Occipital lobe (tissue), 3 donors: ENCODE measurements at places on chromosomes 6 and 20. TPM values are rescaled to one million over a fixed set of nuclear protein-coding genes. Genes with fewer than 3 reads are reported as not detected.
A peak's percentile ranks its signal among the peaks of the same experiment; 100 is the strongest.

The HLA-A gene
- total RNA-seq = 46.6 TPM

The PROCR gene
- 4.7 TPM for total RNA-seq

GRCh38 chr6:142848156-142848555, 96.8 kb downstream of the HIVEP2 start:
- DNase-seq = no peak

DNA sequence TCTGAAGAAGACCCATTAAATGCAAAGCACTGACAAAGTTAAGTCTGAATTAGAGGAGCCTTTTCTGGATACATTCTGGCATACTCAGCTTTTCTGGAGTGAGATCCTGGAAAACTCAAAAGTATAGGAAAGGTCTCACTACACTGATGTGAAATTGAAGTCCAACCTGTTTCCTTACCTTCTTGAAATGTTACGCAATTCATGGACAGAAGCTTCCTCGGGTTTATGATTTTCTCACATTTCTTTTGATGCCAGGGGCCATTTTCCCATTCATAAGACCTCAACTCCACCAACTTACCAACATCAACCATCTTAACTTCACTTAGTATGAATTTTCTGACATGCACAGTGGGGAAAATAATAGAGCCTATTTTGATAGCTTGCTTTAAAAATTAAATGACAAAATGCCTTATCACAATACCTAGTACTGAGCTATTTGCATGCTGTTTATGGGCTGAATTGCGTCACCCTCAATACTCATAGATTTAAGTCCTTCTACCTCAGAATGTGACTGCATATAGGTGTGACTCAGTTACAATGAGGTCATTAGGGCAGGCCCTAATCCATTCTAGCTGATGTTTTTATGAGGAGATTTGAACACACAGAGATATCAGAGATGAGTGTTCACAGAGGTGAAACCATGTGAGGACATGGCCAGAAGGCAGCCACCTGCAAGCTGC, 73.4 kb upstream of the RAB32 start:
- DNase-seq = no peak

DNA sequence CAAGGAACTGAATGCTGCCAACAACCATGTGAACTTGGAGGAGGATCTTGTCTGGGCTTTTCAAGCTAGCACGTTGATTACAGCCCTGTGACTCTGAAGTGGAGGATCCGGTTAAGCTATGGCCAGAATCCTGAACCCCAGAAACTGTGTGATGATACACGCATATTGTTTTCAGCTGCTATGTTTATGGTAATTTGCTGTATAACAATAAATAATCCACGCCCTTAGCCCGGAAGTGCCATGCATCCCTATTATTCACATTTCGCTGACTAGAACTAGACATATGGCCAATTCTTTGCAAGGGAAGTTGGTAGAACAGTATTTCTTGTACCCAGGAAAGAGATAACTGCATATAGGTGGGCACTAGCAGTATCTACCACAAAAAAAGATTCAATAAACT, 510.8 kb upstream of the BTBD3 start:
- no peak for DNase-seq

GRCh38 chr6:79810871-79811270, 136.5 kb downstream of the ELOVL4 start:
- DNase-seq = no peak

The DSP gene
- 7.6 TPM for total RNA-seq

The FAM83C gene
- not detected for total RNA-seq

GRCh38 chr6:134436281-134436815, 118.4 kb upstream of the SGK1 start:
- DNase-seq = peak; percentile 69

- DNase-seq = no peak
These were observed 171.4 kb downstream of the MYLK4 start for GRCh38 chr6:2579241-2579761.

DNA sequence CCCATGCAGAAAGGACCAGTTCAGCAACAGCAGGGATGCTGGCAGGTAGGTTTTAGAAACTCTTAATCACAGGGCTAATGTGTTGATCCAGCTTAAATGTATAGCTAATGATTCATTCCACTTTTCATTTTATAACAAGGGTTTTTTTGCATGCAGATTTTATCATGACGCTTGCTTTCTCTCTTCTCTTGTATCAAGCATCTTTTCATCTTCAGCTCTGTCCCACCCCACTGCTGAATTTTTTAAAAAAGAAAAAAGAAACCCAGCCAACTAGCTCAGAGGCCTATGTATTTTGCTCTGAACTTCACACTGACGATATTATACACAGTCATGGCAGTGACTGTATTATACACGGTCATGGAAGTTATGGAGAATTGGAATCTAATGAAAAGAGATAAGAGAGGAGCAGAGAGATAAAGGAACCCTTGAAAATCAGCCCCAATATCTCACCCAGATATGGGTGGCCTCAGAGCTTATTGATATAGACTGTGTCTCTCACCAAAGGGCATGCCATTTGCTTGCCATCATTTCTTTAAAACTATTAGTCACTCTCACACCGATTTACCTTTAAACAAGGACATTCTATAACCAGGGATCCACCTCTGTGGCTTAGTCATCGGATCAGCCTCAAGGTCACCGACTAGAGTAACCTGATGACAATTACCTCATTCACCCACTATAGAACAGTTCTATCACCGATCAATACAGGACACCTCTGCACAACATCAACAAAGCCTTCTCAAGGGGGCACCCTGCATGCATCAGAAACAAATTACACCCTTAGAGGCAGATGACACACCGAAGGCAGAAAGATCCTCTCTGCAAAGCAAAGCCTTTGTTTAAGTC, 222.0 kb downstream of the ATXN1 start:
- DNase-seq = no peak

- DNase-seq = no peak
These were observed 112.6 kb downstream of the CDYL start for GRCh38 chr6:4888841-4889240.

- DNase-seq = no peak
These were observed 2.9 kb downstream of the CHRNA4 start for GRCh38 chr20:63357921-63358905.

DNA sequence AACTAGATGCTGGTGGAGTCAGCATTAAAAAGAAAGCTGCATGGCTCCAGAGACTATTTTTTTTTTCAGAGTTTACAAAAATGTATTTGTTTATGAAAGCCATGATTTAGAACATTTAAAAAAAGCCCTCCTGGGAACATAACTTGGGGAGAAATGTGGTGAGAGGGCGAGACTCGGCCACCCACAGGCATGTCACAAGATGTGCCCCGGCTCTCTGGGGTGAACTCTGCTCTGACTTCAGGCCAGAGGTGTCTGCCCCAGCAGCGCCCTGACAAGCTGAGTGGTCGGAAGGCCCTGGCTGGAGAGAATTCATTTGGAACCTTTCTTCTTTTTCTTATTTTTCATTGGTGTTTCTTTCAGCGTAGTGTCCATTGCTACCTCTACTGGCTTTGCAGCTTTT, 21.7 kb upstream of the RFPL4B start:
- no peak for DNase-seq

DNA sequence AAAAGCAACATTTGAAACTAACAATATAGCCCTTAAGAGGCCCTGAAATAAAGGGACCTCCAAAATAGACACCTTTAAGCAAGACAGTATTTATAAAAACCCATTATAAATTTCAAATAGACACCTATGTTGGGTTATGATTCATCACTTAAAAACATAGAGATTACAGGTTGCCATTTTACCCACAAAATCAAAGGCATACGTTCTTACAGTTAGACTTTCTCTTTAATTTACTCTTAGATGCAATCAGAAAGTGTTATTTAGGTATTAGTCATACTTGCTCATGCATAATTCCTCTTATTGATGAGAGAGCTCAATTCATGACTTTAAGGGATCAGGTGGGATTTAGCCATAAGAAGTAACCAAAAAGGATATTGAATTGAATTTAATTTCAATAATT, 51.5 kb upstream of the TMEM200A start:
- no peak for DNase-seq

The SIRPA gene
- 3.9 TPM for total RNA-seq

GRCh38 chr6:24887545-24888140, 48.1 kb downstream of the RIPOR2 start:
- no peak for DNase-seq

The SLC13A3 gene
- 10.8 TPM for total RNA-seq

- DNase-seq = no peak
These were observed 158.1 kb upstream of the PROKR2 start for GRCh38 chr20:5474646-5475550.

The ZNF292 gene
- total RNA-seq = 177 TPM

The MYLK4 gene
- total RNA-seq = 0.47 TPM

DNA sequence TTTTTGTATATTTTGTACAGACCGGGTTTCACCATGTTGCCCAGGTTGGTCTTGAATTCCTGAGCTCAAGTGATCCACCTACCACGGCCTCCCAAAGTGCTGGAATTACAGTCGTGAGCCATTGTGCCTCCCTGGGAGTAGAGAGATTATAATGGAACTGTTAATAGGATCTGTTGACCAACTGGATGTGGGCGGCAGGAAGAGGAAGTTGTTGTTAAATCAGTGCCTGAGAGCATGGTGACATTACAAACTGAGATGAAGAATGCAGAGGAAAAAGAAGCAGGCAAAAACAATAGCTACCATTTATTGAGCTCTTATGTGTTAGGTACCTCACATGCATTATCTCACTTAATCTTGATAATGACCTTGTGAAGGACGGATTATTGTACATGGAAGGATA, 9.2 kb upstream of the L3MBTL3 start:
- DNase-seq = no peak

DNA sequence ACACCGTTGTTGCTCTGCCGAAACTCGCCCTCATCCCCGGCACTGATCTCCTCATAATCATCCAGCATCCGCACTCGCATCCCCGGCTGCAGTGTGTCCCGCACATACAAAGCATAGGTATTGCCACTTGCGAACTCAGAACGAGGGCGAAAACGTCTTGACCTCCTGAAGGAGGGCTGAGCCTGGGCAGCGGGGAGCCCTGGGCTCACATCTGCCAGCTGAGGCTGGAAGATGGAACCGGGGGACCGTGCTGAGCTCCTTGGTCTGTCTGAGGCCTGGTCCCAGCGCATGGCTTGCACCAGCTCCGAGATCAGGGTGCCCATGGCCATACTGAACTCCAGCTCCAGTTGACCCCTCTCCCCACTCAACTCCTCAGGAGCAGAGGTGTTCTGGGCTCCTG, 2.7 kb downstream of the CUL7 start:
- DNase-seq = no peak

- DNase-seq = peak; percentile 78
These were observed 45.3 kb downstream of the RRBP1 start for GRCh38 chr20:17636523-17637412.

- no peak for DNase-seq
These were observed 796 bp upstream of the RREB1 start for GRCh38 chr6:7106752-7107577.

GRCh38 chr6:41502917-41503671, 43.1 kb upstream of the FOXP4 start:
- no peak for DNase-seq

- no peak for DNase-seq
These were observed 32.8 kb downstream of the CD164 start for GRCh38 chr6:109349419-109349987.

GRCh38 chr6:135938576-135939207, 87.2 kb downstream of the PDE7B start:
- no peak for DNase-seq

DNA sequence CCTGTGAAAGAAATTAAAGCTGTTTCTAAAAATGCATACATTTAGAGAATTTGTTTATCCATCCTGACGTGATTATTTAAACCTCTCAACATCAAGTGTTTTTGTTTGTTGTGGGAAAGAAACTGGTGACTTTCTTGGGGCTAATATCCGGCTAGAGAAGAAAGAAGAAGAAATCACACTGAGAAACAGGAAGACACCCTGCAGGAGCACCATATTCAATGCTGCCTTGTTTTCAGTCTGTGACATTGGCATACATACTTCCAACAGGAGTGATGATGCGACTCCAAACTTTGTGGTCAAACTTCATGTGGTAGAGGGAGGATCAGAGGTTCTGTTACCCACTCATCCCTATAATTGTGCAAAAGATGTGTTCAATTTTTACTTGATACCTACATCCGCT, 997.6 kb upstream of the CITED2 start:
- no peak for DNase-seq

DNA sequence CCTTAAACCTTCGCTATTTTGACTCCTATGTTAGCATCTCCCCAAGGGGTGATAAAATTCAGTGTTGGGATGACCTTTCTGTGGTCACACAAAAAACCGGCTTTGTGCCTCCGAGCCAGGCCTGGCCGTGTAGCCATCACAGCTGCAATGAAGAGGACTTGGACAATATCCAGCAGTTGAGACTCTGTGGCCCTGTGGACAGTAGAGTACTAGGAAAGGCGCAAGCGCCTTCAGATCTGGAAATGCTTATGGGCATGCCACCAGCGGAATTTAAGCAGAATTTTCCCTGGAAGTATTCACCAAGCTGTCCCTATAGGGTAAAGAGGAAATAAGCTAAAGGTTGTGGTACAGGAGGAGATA, 63.3 kb upstream of the SLC2A12 start:
- DNase-seq = peak; percentile 29

- no peak for DNase-seq
These were observed 369.7 kb downstream of the CD109 start for GRCh38 chr6:74065705-74066104.

- DNase-seq = no peak
These were observed 462.9 kb downstream of the COL12A1 start for GRCh38 chr6:74742793-74743508.

DNA sequence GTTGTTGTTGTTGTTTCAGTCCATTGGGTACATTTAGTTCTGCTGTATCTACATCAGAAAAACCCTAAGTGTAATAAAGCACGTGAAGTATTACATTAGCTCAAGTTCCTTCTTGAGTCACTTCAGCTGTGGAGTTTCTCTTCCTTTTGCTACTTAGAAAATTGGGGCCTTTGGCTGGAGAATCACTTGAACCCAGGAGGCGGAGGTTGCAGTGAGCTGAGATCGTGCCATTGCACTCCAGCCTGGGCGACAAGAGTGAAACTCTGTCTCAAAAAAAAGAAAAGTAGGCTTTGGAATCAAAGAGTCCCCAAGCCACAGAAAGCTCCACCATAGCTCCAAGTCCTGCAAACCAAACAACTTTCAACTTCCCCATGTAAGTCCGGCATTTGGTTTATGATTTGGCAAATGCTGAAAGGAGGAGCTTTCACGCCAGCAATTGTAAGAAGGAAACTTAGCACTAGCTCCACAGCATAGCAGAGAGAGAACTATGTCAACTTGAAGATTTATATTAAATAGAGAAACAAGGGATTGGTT, 56.5 kb upstream of the RNF144B start:
- DNase-seq = no peak
